ENCODE measurements at places on chromosomes 11 and 22. TPM values are rescaled to one million over a fixed set of nuclear protein-coding genes. Genes with fewer than 3 reads are reported as not detected.

- peak; percentile 33 for DNase-seq
Measured at GRCh38 chr11:32426819-32427615, 8.3 kb downstream of the WT1 start.

DNA sequence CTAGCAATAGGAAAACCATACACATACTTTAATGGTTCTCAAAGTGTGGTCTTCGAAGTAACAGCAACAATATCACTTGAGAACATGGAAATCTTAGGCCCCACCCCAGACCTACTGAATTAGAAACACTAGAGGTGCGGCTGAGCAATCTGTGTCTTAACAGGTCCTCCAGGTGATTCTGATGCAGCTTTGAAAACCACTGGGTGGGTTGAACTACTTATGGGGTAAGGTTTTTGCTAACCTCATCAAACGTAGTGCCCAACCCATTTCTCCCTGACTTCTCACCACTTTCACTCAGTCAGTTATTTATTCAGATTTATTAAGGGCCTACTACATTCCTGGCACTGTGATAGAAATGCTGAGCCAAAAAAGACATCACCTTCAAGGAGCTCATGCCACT lies 3.7 kb downstream of the MPZL2 start:
- no peak for DNase-seq

NAV2 gene
- 88.3 TPM for total RNA-seq

GAS2 gene
- 14.5 TPM for total RNA-seq

MISFA gene
- 8.4 TPM for total RNA-seq

DNA sequence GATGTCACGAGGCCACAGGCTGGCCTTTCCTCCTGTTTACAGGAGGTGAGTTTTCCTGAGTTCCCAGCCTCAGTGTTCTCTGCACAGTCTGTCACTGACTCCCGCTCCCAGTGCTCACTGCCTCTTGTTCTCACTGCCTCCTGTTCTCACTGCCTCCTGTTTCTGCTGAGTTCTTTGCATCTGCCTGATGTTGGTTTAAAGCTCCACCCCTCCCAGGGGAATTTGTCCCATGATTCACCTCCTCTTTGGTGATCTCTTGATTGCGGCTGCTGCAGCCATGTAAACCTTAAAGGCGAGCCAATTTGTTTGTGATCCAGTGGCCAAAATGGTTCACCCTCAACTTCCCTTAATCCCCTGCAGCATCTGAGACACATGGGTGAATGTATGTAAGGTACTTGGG lies 6.0 kb upstream of the TUBA8 start:
- no peak for DNase-seq

GRCh38 chr22:36145881-36146280 lies 14.7 kb downstream of the APOL3 start:
- no peak for DNase-seq

- DNase-seq: no peak
Measured at GRCh38 chr11:87320123-87320522, 282.4 kb downstream of the TMEM135 start.

- DNase-seq: no peak
Measured at GRCh38 chr22:25409240-25409639, 155.2 kb upstream of the GRK3 start.

Measured in progenitor cell of endocrine pancreas (in vitro differentiated cells).